ENCODE measurements at places on chromosomes 3 and 15.

DNA sequence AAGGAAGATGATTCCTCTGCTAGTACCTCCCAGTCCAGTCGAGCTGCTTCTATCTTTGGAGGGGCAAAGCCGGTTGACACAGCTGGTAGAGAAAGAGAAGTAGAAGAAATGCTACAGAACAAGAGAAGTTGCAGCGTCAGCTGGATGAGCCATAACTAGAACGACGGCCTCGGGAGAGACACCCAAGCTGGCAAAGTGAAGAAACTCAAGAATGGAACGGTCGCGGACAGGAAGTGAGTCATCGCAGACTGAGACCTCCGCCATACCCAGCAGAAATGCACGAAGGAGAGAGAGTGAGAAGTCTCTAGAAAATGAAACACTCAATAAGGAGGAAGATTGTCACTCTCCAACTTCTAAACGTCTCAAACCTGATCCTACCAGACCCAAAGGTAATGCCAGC lies 19.0 kb upstream of the PARP14 start:
- no peak for DNase-seq

- no peak for DNase-seq
Measured at GRCh38 chr15:60797444-60798040, 318.6 kb upstream of the ICE2 start.

GRCh38 chr3:153291059-153291685 lies 129.1 kb downstream of the RAP2B start:
- DNase-seq, result peak; percentile 27

DNA sequence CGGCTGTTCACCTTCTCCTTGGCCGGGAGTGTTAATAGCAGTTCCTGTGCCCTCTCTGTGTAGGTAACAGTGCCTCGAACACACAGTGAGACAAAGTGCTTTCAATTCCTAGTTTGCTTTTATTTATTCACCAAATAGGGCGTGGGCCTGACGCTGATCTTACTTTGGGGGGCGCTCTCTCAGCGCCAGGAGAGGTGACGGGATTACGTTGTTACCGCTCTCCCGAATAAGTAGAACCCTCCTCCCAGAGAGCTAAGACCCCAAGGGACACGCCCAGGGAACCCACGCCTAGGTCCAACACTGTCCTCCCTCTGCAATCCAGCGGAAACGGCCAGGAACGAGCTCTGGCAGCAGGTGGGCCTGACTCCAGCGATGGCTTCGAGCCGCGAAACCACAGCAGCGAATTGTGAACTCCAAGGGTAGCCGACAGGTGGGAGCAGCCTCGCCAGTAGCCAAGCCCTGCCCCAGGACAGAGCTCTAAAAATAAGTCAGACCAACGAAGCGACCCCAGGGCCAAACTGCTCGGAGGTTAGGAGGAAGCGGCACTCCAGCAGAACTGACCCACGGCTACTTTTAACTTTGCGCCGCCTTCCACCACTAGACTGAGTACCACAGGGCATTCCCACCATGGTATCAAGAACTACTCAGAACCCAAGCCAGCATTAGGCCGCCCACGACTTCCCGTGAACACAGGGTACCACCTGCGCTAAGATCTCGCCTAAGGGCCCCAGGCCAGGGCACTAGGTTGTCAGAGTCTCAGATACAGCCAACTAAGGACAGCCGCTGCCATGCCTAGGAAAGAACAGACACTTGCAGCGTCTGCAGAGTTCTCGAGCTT lies 1.6 kb upstream of the SIN3A start:
- DNase-seq, result peak; percentile 43

GRCh38 chr3:73624821-73625665 lies at the start of gene PDZRN3:
PDZRN3 (minus strand) TSS chr3:73624941.
- no peak for DNase-seq

- DNase-seq, result no peak
Measured at GRCh38 chr3:58874248-58874741, 175.5 kb downstream of the CFAP20DC start.

GRCh38 chr3:3031326-3031725 lies 78.8 kb downstream of the IL5RA start:
- DNase-seq, result no peak

- no peak for DNase-seq
Measured at GRCh38 chr3:71303627-71304200, 279.8 kb downstream of the FOXP1 start.

DNA sequence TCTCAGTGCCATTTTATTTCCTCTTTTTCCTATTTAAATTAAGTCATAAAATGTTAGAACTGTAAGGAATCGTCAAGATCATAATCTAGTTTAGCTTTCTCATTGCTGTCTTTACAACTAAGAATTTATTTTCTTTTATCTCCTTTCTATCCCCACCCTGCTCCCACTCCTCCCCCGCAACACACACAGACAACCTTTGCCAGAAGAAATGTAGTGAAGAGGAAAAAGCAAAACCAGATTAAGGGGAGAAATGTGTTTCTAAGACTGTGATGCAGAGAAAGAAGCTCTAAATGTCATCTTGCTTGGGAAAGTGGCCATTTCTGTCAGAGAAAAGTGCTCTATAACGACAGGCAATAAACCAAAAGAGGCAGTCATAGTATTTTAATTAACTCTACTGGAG lies 78.3 kb upstream of the MLF1 start:
- no peak for DNase-seq

Data from COR-L47 (cell line).